ENCODE measurements at places on chromosomes 13 and 19. TPM values are rescaled to one million over a fixed set of nuclear protein-coding genes. Genes with fewer than 3 reads are reported as not detected.

LMO7 gene
- 346 TPM for total RNA-seq

ZNF549 gene
- 4.9 TPM for total RNA-seq

SWSAP1 gene
- total RNA-seq = 0.62 TPM

ZNF560 gene
- total RNA-seq = 0.75 TPM

CYP2S1 gene
- total RNA-seq = 0.22 TPM

C1QTNF9B gene
- total RNA-seq = 1.2 TPM

ELAVL3 gene
- total RNA-seq = 0.12 TPM

ZIM2 gene
- total RNA-seq = not detected

TNNI3 gene
- not detected for total RNA-seq

ZNF222 gene
- 7.9 TPM for total RNA-seq

C13orf42 gene
- not detected for total RNA-seq

CEACAM7 gene
- total RNA-seq = not detected

ZNF846 gene
- 7.9 TPM for total RNA-seq

FLT3LG gene
- 2.5 TPM for total RNA-seq

FARSA gene
- 58.9 TPM for total RNA-seq

HCN2 gene
- total RNA-seq = 0.25 TPM

ZNF540 gene
- total RNA-seq = 0.50 TPM

LILRB1 gene
- total RNA-seq = not detected

UQCRFS1 gene
- 36.3 TPM for total RNA-seq

TRIP10 gene
- total RNA-seq = 41.6 TPM

SLC8A2 gene
- total RNA-seq = under 0.01 TPM

Measured in uterine smooth muscle cell (primary cell).